ENCODE measurements at places on chromosomes 12 and 14.

DNA sequence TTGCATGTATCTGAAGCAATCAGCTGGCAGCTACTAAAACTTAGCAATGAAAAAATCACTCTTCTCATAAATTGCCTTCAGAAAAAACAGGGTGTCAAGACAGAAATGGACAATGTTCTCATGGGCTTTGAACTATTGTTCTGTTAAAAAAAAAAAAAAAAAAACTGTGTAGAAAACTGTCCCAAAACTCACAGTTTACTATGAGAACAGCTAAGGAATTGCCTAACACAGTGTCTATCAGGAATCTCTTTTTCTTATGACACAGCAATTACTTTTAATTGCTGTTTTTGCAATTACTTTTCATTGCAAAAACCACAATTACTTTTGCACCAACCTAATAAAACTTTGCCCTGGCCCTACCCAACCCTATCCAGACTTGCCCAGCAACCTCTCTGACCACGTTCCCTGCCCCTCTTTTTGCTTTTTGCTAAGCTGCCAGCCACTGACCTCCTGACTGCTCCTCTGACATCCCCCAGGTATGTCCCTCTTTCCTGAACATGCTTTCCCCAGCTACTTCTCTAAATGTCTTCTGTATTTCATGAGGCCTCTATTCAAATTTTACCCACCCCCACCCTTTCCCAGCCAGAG is 68.0 kb upstream of the SLCO1C1 start:
- no peak for DNase-seq

DNA sequence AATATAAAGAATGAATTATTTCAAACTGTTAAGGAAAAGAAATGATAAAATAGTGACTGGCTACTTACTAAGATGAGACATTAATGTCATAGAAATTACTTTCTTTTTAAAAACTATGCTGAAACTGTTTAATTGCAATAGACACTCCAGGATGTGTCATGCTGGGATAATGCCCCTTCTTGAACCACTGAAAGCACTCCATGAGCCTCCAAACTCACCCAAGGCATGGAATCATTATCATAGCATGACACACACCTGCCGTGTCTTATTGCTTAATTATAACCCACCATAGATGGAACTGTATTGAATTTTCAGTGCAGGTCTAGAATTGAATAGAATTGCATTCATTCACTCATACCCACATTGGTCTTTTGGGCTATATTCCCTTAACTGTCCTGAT is 4.3 kb downstream of the MBIP start:
- DNase-seq, result no peak

DNA sequence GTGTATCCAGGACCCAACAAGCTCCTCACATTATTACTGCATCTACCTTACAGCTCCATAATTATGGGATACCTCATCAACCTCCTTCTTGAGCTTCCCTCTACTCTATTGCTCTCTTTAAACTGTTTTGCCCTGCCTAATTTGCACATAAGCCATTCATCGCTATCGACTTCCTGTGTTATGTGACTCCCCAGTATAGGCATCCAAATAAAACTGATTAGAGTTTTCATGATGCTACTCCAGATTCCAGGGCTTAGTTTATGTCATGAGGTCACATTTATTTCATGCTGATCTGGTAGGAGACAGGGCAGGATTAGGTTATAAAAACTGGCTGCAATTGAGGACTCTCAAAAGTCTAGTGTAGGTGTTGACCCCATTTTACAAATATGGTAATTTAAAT is 569.9 kb upstream of the MGAT4C start:
- DNase-seq, result no peak

GRCh38 chr14:56491299-56492285 is 88.0 kb upstream of the TMEM260 start:
- DNase-seq, result no peak

GRCh38 chr12:96250119-96250685 is 56.0 kb downstream of the ELK3 start:
- no peak for DNase-seq
